ENCODE measurements at places on chromosomes 7 and 10.

GRCh38 chr10:2917926-2918325 is 149.4 kb upstream of the PFKP start:
- no peak for DNase-seq

DNA sequence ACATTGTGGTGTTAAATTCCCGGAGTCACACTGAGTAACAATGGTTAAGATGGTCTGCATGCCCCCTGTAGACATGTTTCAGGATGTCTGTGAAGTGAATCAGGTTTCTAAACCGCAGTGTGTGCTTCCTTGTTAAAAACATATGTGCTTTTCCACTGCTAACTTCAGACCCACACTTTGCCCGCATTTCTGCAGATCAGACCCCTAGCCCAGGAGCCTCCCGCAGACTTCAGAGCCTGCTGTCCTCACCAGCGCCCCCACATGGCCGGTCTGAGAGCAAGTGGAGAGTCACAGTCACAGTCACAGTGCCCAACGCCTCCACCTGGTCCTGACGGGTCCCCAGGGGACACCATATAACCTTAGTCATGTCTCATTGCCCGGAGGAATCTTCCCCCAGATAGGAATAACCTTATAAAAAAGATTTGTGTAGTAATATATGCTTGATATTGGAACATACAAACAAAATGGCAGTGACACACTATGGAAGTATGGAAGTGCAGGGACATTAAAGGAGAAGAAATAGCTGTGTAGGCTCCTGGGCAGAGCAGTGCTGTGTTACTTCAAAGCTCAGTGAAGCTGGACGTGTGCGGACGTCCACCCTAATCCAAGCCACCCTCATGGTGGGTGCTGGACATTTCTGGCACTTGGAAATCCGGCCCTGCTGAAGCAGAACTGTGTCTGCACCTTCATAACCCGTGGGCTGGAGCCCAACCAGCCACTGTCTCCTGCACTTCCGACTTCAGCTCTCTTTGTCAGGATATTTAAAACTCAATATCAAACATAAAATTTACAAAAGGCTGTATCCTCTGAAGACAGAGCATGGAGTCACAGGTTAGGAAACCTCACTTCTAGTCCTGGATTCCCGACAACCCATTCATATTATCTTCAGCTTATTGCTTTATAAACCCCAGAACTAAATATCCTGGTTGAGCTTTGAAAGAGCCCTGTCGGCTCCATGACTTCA is 29.0 kb downstream of the GSTO2 start:
- DNase-seq: no peak

DNA sequence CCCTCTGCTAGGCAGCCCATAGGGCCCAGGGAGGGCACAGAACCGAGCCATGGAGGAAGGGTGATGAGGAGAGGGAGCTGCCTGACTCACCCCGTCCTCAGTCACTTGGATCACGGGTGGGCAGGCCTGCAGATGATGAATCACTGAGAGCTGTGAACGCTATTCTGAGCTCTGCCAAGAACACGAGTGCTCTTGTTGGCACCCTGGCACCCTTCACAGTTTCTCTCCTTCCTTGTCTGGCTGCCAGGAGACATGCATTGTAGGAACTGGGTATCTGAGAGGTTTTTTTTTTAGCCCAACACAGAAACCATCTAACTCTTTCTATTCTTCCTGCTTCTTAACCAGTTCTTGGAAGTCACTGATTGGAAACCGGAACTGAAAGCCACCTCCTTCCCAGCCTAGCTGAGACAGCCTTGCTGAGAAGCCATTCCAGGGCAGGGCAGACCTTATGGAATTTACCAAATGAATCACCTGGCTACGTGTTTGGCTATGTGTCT is 82.1 kb downstream of the SLC37A3 start:
- DNase-seq: no peak

GRCh38 chr10:129741280-129741977 is 222.6 kb downstream of the EBF3 start:
- no peak for DNase-seq

- no peak for DNase-seq
Observed at GRCh38 chr10:75658915-75659314, 227.5 kb downstream of the LRMDA start.

DNA sequence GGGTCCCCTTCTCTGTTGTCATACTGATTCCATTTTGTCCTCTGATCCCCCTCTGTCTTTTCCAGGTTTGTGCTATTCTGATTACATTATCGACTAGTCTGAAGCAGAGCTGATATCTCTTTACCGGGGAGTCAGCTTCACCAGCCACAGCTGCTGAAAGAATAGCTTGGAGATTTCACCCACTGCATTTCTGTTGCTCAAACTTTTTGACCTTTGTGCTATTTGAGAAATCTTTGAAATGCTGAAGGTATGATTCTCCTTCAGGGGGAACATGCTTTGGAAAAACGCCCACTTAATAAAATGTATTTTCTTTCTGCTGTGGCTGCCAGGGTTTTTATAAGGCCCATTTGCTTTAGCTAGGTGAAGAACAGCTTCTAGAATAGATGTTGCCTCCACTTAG is 197.8 kb upstream of the TCF7L2 start:
- DNase-seq: no peak

DNA sequence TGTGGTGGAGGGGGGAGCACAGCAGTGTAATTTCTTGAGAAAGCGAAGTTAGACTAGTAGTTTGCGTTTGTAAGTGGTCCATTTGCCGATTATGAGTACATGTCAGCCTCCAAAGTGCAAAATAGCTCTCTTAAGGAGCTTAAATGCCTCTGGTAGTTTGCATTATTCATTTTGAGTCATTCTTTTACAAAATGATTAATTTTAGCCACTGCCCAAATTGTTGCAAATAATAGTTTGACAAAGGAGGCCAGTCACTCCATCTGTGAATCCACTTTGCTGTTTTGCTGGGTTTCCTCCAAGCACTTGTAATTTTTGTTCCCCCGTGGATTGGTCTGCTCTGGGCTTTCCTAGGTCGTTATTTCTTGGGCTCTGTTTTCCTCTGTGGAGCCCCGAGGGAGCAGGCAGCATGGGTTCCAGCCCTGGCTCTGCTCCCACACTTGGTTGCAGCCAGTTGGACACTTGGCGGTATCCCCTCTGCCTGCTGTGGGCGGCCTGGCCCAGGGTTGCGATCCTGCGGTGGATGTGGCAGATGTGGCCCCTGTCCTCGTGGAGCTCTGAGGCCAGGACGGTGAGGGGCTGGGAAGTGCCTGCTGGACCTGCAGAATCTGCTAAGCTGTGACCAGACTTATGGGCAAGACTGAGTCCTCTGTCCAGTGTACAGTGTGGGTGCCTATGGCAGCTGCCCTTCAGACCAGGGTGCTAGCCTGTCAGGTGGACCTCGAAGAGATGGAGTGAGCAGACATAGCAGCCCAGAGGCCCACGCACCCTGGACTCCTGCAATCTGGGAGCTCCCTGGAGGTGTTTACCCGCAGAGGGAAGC is 129.1 kb upstream of the BTBD16 start:
- DNase-seq: no peak
